ENCODE measurements at places on chromosomes 16 and 17.

DNA sequence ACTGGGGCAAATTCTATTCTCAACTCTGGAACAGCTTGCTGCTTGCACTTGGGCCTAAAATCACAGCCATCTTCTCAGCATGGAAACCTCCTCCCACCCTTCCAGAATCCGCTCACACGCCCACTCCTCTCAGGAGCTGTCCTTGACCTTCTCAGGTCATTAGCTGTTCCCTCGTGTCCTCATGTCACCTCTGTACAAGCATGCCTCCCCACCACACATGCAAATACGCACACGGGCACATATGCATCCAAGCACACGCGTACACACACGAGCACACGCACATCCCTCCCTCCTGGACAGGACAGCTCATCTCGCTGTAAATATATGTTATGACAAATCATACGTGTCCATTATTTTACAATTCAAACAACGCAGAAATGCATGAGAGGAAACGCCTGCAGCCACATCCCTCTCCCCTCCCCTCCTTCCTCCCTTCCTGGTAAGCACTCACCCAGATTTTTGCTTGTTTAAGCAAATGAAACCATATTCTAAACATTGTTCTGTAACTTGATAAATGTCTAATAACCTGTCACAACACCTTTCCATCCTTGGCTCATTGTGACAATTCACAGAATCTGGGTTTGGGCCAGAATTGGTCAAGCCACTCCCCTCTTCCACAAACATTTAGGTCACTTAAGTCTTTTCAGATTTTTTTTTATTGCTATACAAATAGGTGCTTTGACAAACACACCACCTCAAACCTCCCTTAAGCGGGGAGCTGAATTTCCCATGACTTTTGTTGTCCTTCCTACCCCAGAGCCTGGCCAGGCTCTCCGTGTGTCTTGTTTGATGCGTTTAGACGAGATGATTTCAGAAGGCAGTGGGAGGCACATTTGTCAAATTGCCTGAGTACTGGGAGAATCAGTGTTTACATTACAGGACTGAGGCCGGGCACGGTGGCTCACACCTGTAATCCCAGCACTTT lies 41.7 kb downstream of the DNAH17 start:
- DNase-seq: no peak

GRCh38 chr16:83915081-83915480 lies 16.2 kb downstream of the MLYCD start:
- no peak for DNase-seq

- DNase-seq: no peak
These were observed 7.6 kb downstream of the EPN2 start for GRCh38 chr17:19244781-19245180.

GRCh38 chr16:65660390-65660789 lies 538.5 kb upstream of the CDH11 start:
- no peak for DNase-seq

DNA sequence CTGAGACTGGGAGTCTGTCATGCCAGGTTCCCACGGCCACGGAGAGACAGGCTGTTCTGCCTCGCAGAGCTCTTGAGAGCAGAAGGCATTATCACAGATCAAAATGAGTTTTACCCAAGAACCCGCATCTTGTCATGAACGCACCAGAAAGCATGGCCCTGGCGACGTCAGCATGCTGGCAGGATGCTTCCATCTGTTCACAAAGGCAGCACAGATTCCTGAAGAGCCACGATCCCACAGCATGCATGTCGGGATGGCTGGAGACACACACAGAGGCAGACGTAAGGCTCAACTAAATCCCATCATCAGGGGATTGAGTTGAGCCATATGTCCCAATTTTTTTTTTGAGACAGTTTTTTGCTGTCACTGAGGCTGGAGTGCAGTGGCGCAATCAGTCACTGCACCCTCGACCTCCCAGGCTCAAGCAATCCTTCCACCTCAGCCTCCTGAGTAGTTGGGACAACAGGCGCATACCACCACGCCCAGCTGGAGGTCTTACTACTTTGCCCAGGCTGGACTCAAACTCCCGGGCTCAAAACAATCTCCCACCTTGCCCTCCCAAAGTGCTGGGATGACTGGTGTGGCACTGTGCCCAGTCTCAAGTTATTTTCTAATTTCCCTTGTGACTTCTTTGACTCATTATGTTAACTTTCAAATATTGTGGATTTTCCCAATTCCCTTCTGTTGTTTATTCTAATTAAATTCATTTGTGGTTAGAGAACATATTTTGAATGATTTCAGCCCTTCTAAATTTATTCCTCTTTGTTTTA lies 11.1 kb downstream of the FANCA start:
- no peak for DNase-seq

DNA sequence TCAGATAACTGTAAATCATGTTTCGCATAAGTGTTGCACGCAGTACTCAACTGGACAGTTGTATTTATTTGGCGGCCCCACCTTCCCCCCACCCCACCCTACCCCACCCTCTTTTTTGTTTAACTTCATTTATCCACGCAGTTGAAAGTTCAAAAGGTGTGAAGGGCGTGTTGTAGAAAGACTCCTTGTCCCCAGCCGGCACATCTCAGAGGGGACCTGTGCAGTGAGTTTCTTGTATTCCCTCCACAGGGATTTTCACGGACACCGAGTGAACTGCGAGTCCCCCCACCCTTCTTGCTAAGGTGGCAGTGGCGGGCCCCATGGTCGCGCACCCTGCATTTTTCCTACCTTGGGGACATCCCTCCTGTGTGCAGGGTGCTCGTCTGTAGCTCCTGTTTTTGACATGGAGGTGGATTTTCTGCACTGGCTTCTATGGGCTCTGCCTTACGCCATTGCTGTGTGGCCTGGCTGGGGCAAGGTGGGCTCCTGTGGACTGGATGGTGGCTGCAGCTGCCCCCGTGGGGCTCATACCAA lies 36.2 kb downstream of the ADCY7 start:
- DNase-seq: no peak

DNA sequence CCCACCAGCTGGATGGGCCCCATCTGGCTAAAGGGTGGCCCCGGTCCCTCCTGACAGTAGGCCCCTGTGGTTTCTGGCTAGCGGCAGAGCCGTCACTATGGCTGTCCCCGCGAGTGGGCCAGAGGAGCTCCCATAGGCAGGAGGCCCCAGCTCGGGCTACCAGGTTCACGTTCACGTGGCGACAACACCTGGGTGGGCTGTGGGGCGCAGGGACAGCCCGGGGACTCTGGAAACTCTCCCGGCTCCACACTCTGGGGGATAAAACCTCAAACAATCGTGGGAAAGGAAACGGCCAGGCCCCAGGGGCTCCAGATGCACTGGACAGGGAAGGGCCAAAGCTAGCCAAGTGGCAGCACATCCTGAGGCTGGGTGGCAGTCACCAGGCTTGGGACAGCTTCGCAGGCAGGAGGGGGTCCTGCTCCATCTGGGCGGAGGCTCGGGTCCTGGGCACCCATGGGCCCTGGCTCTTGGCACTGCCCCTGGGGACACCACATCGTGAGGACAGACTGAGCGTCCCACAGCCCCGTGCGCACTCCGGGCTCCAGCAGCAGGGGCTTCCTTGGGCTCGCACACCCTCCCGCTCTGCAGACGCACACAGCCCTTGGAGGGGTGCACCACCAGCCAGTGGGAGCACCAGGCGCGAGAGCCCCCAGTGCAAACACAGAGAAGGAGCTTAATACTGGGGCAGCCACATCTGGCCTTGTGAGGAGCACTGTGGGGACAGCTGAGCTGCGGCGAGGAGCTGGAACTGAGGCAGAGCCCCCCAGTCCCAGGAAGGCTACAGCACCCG lies 4.4 kb downstream of the RNF166 start:
- DNase-seq: no peak

DNA sequence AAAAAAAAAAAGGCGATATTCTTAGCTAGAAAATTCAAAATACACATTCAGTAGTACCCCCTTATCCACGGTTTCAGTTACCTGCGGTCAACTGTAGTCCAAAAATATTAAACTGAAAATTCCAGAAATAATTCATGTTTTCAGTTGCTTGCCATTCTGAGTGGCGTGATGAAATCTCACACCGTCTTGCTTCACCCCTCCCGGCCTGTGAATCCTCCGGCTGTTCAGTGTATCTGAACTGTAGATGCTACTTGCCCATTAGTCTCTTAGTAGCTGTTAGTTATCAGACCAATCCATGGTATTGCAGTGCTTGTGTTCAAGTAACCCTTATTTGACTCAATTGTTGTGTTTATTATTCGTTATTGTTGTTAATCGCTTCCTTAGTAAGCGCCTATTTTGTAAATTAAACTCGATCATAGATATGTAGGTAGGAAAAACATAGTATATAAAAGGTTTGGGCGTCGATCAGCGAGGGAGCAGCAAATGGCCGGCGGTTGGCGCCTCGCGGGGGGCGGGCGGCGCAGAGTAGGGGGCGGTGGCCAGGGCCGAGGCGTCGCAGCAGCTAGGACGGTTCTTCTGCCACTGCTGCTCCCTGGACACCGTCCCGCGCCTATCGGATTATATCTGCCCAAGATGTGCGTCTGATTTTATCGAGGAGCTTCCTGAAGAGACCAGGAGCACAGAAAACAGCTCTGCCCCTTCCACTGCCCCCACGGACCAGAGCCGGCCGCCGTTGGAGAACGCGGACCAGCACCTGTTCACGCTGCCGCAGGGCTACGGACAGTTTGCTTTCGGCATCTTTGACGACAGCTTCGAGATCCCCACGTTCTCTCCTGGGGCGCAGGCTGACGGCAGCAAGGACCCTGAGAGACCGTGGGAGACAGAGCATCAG lies 39.8 kb upstream of the AKAP1 start:
- peak; percentile 61 for DNase-seq

- no peak for DNase-seq
These were observed 1387.9 kb downstream of the CDH8 start for GRCh38 chr16:60648290-60648689.

- no peak for DNase-seq
These were observed 10.5 kb downstream of the FAM83G start for GRCh38 chr17:18993905-18994526.

DNA sequence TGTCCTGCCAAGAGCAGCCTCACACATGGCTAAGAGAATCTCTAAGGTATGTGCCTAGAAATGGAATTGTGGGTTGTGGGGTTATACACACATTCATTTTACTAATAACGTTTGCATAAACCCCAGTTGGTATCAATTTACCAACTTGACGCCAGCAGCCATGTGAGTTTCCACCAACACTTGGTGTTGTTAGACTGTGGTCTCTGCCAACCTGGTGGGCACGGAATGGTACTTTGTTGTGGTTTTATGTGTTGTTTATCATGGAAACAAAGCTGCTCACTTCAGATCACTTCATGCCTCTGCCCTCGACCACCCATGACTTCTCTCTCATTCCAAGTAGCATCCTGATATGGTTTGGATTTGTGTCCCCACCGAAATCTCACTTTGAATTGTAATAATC lies 152.0 kb upstream of the CDC42EP4 start:
- no peak for DNase-seq

GRCh38 chr16:31223044-31223443 lies 6.1 kb upstream of the PYDC1 start:
- DNase-seq: peak; percentile 29

GRCh38 chr16:13545271-13545670 lies 374.7 kb upstream of the ERCC4 start:
- no peak for DNase-seq

DNA sequence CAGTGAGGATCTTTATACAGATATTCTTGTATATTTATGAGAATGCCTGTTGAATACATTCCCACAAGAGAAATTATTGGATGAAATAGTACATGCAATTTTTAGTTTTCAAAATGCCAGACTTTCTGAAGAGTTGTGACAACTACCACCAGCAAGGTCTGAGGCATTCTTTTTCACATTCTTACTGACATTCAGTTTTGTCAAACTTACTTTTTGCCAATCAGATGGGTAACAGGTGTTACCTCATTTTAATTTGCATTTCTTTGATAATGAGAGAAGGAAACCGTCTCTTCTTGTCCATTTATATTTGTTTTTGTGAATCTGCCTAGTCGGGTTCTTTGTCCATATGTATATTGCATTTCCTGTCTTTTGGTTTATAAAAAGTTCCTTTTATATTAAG lies 24.3 kb downstream of the NOL11 start:
- DNase-seq: no peak

- DNase-seq: no peak
These were observed at the start of gene WFDC1 for GRCh38 chr16:84294531-84295142. Gene WFDC1, plus strand, starts transcription at chr16:84294878. Its CDS starts 94 bp downstream, at chr16:84294972.

- DNase-seq: no peak
These were observed 347.0 kb downstream of the WWOX start for GRCh38 chr16:78446486-78446885.

DNA sequence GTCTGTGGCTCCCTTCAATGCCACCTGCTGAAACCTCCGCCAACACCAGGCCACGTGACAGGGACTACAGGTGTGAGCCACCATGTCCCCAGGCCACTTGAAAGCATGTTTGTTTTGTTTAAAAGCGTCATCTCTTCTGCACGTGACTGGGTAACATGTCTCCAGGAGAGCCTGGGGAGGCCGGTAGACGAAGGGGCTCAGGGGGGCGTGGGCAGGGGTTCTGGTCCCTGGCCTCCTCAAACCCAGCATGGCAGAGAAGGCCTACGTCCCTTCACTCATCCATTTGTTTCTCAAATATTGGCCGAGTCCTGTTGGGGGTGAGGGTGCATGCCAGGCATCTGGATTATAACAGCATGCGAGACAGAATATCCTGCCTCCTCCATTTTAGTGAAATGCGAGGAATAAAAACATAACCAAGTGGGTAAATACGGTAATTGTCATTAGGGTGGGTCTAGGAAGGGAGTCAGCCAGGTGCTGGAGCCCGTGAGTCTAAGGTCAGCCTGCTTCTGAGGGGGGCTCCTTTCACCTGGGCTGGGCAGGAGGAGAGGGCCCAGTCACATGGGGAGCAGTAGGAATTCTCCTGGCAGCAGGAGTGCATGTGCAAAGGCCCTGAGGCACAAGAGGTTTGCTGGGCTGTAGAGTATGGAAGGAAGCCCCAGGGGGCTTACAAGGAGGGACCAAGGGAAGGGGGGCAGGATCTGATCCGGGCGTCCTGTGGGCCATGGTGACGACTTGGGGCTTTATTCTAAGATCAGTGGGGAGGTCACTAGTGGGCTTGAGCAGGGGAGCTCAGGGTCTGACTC lies 26.8 kb upstream of the CIBAR2 start:
- DNase-seq: no peak

All from GM20000 (cell line).